ENCODE measurements at places on chromosomes 16 and 17.

DNA sequence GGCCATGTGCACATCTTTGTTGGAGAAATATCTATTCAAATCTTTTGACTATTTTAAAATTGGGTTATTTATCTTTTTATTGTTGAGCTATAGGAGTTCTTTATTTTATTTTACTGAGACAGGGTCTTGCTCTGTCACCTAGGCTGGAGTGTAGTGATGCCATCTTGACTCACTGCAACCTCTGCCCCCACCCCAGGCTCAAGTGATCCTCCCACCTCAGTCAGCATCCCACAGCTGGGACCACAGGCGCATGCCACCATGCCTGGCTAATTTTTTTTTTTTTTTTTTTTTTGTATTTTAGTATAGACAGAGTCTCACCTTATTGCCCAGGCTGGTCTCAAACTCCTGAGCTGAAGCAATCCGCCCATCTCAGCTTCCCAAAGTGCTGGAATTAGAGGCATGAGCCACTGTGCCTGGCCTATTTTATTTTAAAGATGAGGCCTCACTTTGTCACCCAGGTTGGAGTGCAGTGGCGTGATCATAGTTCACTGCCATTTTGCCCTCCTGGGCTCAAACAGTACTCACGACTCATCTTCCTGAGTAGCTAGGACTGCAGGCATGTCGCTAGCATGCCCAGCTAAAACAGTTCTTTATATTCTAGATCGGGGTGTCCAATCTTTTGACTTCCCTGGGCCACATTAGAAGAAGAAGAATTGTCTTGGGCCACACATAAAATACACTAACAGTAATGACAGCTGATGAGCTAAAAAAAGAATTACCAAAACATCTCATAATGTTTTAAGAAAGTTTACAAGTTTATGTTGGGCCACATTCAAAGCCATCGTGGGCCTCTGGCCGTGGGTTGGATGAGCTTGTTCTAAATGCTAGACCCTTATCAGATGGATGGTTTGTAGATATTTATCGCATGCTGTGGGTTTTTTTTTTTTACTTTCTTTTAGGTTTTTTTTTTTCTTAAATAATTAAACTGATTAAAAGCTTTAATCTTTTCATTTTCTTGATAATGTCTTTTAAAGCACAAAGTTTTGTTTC lies 13.7 kb downstream of the TENT4B start:
- DNase-seq, result no peak

- DNase-seq, result no peak
Measured at GRCh38 chr17:57678393-57678792, 66.7 kb downstream of the CCDC182 start.

GRCh38 chr16:86777381-86777946 lies 199.1 kb downstream of the FOXL1 start:
- DNase-seq, result no peak

GRCh38 chr16:89918453-89919347 lies at the start of gene MC1R:
Gene MC1R, plus strand, starts transcription at chr16:89918862. Its CDS starts 397 bp downstream, at chr16:89919259.
- peak; percentile 37 for DNase-seq

GRCh38 chr16:2963723-2964474 lies at the start of gene KREMEN2:
Gene KREMEN2, plus strand, starts transcription at chr16:2964275. Its CDS starts 246 bp downstream, at chr16:2964521.
- DNase-seq, result no peak

Data from activated CD4-positive, alpha-beta T cell treated with anti-CD3 and anti-CD28 coated beads, Interleukin-2, Interleukin-4, amounts not matched to agents 100 ng/mL and 50 ng/mL, durations not matched to agents 16 hours and 8 hours (primary cell).